ENCODE measurements at places on chromosomes 3 and 15.
A peak's percentile ranks its signal among the peaks of the same experiment; 100 is the strongest.

GRCh38 chr3:127714125-127714571 lies 41.4 kb downstream of the ABTB1 start:
- peak; percentile 46 for DNase-seq

GRCh38 chr3:187242900-187243299 lies 45.6 kb downstream of the RTP1 start:
- DNase-seq, result no peak

GRCh38 chr15:92600856-92601255 lies 54.7 kb downstream of the FAM174B start:
- DNase-seq, result no peak

- no peak for DNase-seq
These were observed 68.4 kb upstream of the NR2F2 start for GRCh38 chr15:96262097-96262496.

DNA sequence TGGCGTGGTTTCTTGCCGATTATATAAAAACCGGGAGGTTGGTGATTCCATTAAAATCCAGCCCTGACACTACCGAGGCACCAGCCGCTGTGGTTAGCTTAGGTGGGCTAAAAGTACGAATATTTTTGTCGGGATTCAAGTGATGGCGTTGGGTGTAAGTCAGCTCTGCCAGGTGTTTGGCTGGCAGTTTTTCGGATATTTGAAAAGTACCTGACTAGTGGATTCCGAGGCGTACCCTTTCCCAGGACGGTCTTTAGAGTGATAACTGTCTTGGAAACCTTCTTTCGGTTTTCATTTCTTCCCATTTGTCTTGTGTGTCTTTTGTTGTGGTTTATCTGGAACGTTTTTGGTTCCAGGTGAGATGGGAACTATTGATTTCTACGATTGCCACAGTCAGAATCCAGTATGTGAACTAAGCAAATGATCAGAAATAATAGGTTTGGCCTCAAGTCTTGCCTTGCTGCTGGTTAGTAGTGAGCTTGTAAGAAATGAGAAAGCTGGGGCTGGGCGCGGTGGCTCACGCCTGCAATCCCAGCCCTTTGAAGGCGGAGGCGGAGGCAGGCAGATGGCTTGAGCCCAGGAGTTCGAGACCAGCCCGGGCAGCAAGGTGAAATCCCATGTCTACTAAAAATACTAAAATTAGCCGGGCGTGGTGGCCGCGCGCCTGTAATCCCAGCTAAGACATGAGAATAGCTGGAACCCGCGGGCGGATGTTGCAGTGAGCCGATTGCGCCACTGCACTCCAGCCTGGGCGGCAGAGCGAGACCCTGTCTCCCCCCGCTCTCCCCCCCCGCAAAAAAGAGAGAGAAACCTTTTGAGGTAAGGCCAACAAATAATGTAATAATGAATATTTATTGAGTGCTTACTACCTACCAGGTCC lies 1.4 kb downstream of the FYTTD1 start:
- DNase-seq, result no peak

GRCh38 chr3:149612456-149612855 lies 45.4 kb downstream of the WWTR1 start:
- DNase-seq, result no peak

All from NCI-H1092 (cell line).